ENCODE measurements at places on chromosomes 16 and 17.
A peak's percentile ranks its signal among the peaks of the same experiment; 100 is the strongest.

GRCh38 chr17:82105417-82105881 lies 7.4 kb upstream of the FASN start:
- DNase-seq, result no peak

- peak; percentile 78 for DNase-seq
Observed at GRCh38 chr17:39199820-39200069, 338 bp upstream of the RPL19 start.

GRCh38 chr17:81335773-81336157 lies 40.7 kb upstream of the SLC38A10 start:
- DNase-seq, result no peak

DNA sequence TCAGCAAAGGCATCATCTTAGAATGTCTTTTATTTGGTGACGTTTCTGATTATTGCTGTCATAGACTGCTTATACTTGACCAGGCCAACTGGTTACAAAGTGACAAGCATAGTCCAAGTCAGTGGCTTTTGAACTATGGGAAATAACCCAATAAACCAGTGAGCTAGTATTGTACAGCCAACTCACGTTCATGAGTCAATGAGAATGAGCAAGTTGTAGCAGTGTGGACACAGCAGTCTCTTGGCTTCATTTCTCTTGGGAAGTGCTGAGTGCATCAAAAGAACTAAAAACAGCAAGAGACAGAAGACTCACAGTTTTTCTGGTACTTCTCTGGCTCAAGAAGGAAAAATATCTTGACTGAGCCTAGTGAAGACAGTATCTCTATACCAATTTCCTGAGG lies 36.9 kb upstream of the CRISPLD2 start:
- DNase-seq, result no peak

- no peak for DNase-seq
Observed at GRCh38 chr16:887846-888245, 82.9 kb downstream of the LMF1 start.

GRCh38 chr17:32335046-32335445 lies 6.9 kb downstream of the C17orf75 start:
- DNase-seq, result no peak

- no peak for DNase-seq
Observed at GRCh38 chr17:10773391-10773790, 30.5 kb downstream of the TMEM238L start.

DNA sequence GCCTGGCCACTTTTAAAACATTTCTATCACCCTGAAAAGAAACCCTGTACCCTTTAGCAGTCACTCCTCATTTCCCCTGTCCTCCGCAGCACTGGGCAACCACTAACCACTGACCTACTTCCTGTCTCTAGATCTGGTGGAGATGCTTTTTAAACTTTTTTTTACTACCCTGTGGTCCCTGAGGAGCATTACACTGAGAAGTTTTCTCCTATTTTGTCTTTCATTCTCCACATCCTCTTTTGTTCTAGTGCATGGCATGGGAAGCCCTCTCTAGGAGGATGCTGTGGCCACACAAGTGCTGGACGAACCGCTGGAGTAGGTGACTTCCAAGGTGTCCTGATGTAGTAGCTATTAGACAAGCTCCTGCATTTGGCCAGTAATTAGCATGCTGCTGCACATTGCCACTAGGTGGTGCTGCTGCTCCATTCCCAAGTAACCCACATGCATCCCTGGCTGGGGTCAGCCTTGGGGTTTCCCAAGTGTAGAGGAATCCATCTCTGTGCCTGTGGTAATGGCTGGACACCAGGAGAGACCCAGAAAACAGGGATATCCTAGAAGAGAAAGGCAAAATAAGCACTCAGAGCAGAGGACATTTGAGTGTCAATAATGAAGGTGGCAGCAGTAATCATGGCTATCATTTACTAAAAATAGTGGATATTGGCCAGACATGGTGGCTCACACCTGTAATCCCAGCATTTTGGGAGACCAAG lies 143.8 kb upstream of the CRHR1 start:
- peak; percentile 73 for DNase-seq

- DNase-seq, result peak; percentile 25
Observed at GRCh38 chr16:57134982-57135381, 42.6 kb downstream of the CPNE2 start.

DNA sequence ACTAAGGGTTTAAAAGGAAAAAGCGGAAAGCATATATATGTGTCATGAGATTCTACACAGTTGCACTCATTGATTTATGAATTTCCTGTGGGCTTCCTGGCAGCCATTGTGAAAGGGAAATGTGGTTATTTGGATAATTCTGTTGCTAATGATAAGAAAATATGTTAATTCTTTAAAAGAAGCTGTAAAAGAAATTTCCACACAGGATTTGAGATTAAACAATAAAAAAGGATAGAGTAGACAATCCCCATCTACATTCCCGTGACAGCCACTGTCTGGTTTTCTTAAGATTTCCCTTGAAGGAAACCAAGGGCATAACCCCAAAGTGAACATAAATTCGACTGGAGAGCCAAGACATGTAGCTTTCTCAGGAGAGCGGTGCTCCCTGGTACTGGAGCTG lies 397.5 kb downstream of the CPPED1 start:
- no peak for DNase-seq

GRCh38 chr17:2283302-2283701 lies 20.3 kb downstream of the SMG6 start:
- no peak for DNase-seq

DNA sequence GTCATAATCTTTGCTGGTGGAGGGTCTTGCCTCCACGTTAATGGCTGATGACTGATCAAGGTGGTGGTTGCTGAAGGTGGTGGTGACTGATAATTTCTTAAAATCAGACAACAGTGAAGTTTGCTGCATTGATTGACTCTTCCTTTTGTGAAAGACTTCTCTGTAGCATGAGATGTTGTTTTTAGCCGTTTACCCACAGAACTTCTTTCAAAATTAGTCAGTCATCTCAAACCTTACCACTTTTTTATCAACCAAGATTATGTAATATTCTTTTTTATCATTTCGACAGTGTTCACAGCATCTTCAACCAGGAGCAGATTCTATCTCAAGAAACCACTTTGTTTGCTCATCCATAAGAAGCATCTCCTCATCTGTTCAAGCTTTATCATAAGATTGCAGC lies 5.9 kb downstream of the UQCRC2 start:
- no peak for DNase-seq

Measured in effector CD4-positive, alpha-beta T cell (primary cell).